Smooth muscle cell of bladder (primary cell): ENCODE measurements at places on chromosomes 12 and 14. TPM values are rescaled to one million over a fixed set of nuclear protein-coding genes. Genes with fewer than 3 reads are reported as not detected.

Gene P2RX7
- 0.65 and 1.7 TPM in 2 replicates for total RNA-seq

Gene CACNA2D4
- 0.43 and 0.55 TPM in 2 replicates for total RNA-seq

Gene SLC38A6
- 58.6 and 108 TPM in 2 replicates for total RNA-seq

Gene ZC2HC1C
- total RNA-seq, result 0.57 and 1.1 TPM in 2 replicates

Gene LAG3
- total RNA-seq, result 0.14 and 0.18 TPM in 2 replicates

Gene OLR1
- total RNA-seq, result 0.92 and 3.1 TPM in 2 replicates

Gene SLC15A5
- total RNA-seq, result under 0.01 TPM in 2 replicates

Gene NPFF
- not detected in 2 replicates for total RNA-seq
